ENCODE measurements at places on chromosomes 2 and 18.

GRCh38 chr2:21175895-21176646 lies 52.3 kb downstream of the TDRD15 start:
- DNase-seq = no peak

- DNase-seq = no peak
These were observed 40.9 kb downstream of the TMEM247 start for GRCh38 chr2:46520130-46520711.

DNA sequence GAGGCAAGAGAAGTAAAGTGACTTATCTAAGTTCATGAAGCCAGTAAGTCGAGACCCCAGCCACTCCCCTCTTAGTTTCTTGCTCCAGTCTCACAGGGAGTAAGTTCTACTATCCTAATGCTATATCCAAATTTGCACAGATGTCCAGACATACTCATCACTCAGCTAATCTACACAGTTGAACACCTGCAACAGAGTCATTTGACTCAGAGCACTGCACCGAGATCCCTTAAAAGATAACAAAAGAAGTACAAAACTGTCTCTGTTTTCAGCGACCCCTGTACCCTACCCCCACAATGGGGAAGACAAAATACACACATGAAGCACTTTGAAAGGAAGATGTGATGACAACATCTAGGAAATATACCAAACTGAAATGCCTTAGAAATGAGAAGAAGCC lies 22.6 kb upstream of the CCDC141 start:
- no peak for DNase-seq

DNA sequence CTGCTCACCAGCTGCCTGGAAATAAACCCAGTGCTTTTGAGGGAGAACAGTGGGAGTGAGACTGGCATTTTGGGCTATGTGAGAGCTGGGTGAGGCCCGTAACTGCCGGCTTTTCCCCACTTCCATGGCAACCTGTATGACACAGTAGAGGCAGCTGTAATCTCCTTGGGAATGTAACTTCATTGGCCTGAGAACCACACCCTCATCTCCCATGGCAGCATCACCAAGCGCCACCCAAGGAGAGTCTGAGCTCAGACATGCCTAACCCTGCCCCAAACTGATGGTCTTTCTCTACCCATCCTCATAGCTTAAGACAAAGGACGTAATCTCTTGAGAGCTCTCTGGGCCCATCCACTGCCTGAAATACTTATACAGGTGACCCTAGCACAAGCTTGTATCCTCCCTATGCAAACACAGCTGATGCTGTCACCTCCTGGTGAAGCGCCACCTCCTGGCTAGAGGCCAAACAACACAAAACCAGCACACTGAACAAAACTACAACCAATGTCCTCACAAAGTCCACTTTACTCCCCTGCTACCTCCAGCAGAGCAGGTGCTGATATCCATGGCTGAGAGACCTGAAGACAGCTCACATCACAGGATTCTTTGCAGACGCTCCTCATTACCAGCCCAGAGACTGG lies 763.4 kb upstream of the NRXN1 start:
- DNase-seq = no peak

Measured in tibial artery (tissue), 4 donors.